ENCODE measurements at places on chromosomes 12 and 14.

DNA sequence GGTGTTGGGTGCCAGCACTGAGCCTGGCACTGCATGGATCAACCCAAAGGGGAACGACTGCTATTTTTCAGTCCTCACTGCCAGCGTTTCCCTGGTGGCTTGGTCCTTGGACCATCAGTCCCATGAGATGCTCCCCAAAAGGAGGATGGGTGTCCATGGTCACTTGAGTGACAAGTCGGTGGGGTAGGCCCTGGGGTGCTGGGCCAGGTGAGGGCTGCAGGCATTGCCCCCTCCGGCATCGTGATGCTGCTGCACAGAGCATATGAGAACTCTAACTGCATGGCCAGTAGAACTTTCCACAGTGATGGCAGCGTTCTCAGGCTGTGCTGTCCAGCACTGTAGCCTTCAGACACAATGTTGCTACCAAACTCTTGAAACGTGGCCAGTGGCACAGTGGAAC is 16.2 kb downstream of the SETD1B start:
- H3K27ac ChIP-seq = no peak overlapping the region
- peaks cover 87% of the 10 kb centered on the region for H3K36me3 ChIP-seq
- no peak for DNase-seq
- no peaks in the 10 kb centered on the region for H3K4me1 ChIP-seq

GRCh38 chr12:113710216-113710615 is 238.5 kb upstream of the LHX5 start:
- H3K27ac ChIP-seq = no peak overlapping the region
- no peak overlapping the region for H3K4me3 ChIP-seq
- H3K4me1 ChIP-seq = no peaks in the 10 kb centered on the region
- H3K36me3 ChIP-seq = no peaks in the 10 kb centered on the region

DNA sequence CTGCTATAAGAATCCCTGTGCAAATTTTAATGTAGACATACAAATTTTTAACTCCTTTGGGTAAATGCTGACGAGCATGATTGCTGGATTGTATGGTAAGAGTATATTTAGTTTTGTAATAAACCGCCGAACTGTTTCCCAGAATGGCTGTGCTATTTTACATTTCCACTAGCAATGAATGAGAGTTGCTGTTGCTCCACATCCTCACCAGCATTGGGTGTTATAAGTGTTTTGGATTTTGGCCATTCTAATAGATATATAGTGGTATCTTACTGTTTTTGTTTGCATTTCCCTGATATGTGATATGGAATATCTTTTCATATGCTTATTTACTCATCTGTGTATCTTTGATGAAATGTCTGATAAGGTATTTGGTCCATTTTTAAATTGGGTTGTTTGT is 23.7 kb downstream of the ETNK1 start:
- H3K4me3 ChIP-seq = no peak overlapping the region
- H3K27me3 ChIP-seq = no peaks in the 10 kb centered on the region
- peaks cover 11% of the 10 kb centered on the region for H3K4me1 ChIP-seq
- peaks cover 24% of the 10 kb centered on the region for H3K36me3 ChIP-seq
- H3K27ac ChIP-seq = no peak overlapping the region

GRCh38 chr12:15707516-15708199 is 81.5 kb downstream of the EPS8 start:
- H3K27ac ChIP-seq = peak overlapping the region; percentile 1
- no peak overlapping the region for H3K4me3 ChIP-seq
- no peak for DNase-seq

- peaks cover 6% of the 10 kb centered on the region for H3K36me3 ChIP-seq
- H3K4me1 ChIP-seq = peaks cover 6% of the 10 kb centered on the region
- H3K27me3 ChIP-seq = no peaks in the 10 kb centered on the region
- peak; percentile 77 for DNase-seq
Observed at GRCh38 chr14:90820958-90821357, 4.7 kb upstream of the TTC7B start.

DNA sequence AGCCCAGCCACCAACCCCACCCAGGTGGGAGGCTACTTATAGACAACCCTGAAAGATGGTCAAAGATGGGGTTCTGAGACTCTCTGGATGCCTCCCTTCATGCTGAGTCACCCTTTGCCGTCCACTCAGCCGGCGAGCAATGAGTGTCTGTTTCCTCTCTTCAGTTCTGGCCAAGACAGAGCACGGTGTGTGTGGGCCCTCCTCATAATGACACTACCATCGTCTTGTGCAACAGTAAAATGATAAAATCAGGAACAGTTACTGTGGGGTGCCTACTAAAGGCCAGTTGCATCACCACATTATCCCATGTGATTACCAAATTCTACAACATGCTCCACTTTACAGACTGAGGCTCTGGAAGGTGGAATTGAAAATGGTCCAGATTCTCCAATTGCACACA is 7.0 kb upstream of the BDKRB1 start:
- H3K4me3 ChIP-seq = peak overlapping the region; percentile 21
- peaks cover 48% of the 10 kb centered on the region for H3K4me1 ChIP-seq
- peak; percentile 95 for DNase-seq
- H3K27me3 ChIP-seq = no peaks in the 10 kb centered on the region
- H3K27ac ChIP-seq = no peak overlapping the region
- no peaks in the 10 kb centered on the region for H3K36me3 ChIP-seq

GRCh38 chr14:70585231-70585630 is 15.2 kb downstream of the MED6 start:
- no peaks in the 10 kb centered on the region for H3K4me1 ChIP-seq
- no peak overlapping the region for H3K27ac ChIP-seq
- peaks cover 82% of the 10 kb centered on the region for H3K36me3 ChIP-seq
- H3K27me3 ChIP-seq = no peaks in the 10 kb centered on the region
- DNase-seq = no peak
- H3K4me3 ChIP-seq = no peak overlapping the region

- H3K27me3 ChIP-seq = no peaks in the 10 kb centered on the region
- no peaks in the 10 kb centered on the region for H3K4me1 ChIP-seq
- no peak for DNase-seq
Observed at GRCh38 chr12:1643043-1643442, 14.0 kb downstream of the WNT5B start.

DNA sequence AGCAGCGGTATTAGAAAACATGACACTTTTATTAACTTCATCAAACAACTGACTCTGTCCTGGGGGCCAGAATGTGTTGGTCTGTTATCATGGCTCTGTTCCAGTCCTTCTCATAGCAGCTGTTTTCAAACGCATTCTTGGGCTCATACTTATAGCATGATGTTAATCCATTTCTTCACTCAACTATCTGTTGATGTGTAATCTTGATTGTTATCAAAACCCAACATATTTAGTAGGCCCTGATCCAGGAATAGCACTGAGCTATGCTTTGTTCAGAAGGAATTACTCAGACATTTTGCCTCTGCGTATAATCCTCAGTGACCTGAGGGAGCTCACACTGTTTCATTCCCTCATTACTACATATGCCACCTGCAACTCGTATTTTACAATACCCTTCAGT is 315.9 kb downstream of the BMP4 start:
- H3K27ac ChIP-seq = no peak overlapping the region
- peaks cover 4% of the 10 kb centered on the region for H3K36me3 ChIP-seq
- no peak for DNase-seq
- no peaks in the 10 kb centered on the region for H3K27me3 ChIP-seq

DNA sequence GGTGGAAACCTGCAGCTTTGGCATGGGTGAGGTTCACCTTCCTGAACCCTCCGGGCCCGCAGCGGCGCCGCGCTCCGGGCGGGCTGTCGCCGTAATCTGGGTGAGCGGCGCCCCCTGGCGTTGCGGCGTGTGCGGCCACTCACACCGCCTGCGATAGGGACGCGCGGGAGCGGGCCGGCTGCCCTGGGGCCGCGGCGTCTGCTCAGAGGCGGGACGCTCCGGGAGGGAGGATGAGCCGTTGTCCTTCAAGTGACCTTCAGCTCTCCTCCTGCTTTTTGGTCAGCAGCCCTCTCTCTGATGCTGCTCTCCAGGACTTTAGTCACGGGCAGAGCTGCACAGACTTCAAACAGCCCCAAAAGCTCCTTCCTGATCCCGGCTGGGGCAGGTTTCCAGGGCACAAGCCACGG is 211.7 kb upstream of the FKBP4 start:
- DNase-seq = peak; percentile 53
- H3K36me3 ChIP-seq = no peaks in the 10 kb centered on the region
- no peak overlapping the region for H3K4me3 ChIP-seq
- H3K4me1 ChIP-seq = no peaks in the 10 kb centered on the region
- no peak overlapping the region for H3K27ac ChIP-seq
- peaks cover 70% of the 10 kb centered on the region for H3K27me3 ChIP-seq

GRCh38 chr12:26537651-26538050 is 295.3 kb downstream of the ITPR2 start:
- H3K36me3 ChIP-seq = no peaks in the 10 kb centered on the region
- H3K27me3 ChIP-seq = no peaks in the 10 kb centered on the region
- no peaks in the 10 kb centered on the region for H3K4me1 ChIP-seq
- no peak overlapping the region for H3K27ac ChIP-seq

- DNase-seq = no peak
- no peak overlapping the region for H3K27ac ChIP-seq
- H3K27me3 ChIP-seq = no peaks in the 10 kb centered on the region
- no peak overlapping the region for H3K4me3 ChIP-seq
- H3K4me1 ChIP-seq = peaks cover 6% of the 10 kb centered on the region
- no peaks in the 10 kb centered on the region for H3K36me3 ChIP-seq
Observed at GRCh38 chr14:32710231-32710671, 228.4 kb upstream of the NPAS3 start.

DNA sequence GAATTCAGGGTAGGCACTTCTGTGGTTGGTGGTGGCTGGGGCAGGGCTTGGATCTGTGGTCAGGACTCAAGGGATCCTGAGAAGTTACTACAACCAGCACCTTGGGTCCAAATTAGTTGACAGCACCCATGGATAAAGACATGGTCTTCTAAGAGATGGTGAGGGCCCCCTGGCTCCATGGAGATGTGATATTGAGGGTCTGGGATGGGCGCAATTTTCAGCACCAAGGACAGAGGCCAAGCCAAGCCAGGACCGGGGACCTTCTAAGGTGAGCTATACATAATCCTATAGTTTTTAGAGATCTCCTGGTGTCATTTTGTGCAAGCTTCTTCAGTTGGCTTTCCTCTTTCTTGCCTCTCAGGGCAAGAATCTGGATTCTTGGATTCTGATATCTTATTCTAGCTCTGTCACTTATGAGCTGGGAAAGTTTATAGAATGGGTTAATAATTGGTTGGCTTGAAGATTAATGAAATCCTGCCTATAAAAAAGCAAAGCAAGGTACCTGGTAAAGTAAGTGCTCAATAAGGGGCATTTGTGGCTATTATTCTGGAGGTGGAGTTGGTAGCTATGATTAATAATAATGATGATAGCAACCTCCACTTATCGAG is 130.1 kb upstream of the LHX5 start:
- no peak overlapping the region for H3K27ac ChIP-seq
- peaks cover 13% of the 10 kb centered on the region for H3K27me3 ChIP-seq
- peak; percentile 14 for DNase-seq
- no peak overlapping the region for H3K4me3 ChIP-seq
- no peaks in the 10 kb centered on the region for H3K36me3 ChIP-seq
- H3K4me1 ChIP-seq = no peaks in the 10 kb centered on the region

DNA sequence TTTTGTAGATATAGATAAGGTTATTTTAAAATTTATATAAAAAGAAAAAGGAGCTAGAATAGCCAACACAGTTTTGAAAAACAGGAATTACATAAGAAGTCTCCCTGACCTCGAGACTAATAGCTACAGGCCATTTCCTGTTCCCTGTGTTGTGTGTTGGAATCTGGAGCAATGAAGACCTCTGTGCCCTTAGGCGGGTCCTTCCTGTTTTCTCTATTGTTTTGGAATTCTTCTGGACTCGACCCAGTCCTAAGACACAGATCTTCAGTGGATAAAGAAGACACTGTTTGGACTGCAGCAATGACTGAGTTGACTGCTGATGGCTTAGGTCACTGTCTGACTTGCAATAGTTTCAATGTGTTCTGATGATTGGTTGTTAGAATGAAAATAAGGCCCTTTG is 26.2 kb downstream of the SNRPF start:
- no peak overlapping the region for H3K27ac ChIP-seq
- no peak overlapping the region for H3K4me3 ChIP-seq
- H3K4me1 ChIP-seq = no peaks in the 10 kb centered on the region
- H3K36me3 ChIP-seq = no peaks in the 10 kb centered on the region

GRCh38 chr12:13843841-13844240 is 137.6 kb downstream of the GRIN2B start:
- peaks cover 19% of the 10 kb centered on the region for H3K27me3 ChIP-seq
- no peaks in the 10 kb centered on the region for H3K36me3 ChIP-seq
- no peaks in the 10 kb centered on the region for H3K4me1 ChIP-seq
- H3K27ac ChIP-seq = no peak overlapping the region

DNA sequence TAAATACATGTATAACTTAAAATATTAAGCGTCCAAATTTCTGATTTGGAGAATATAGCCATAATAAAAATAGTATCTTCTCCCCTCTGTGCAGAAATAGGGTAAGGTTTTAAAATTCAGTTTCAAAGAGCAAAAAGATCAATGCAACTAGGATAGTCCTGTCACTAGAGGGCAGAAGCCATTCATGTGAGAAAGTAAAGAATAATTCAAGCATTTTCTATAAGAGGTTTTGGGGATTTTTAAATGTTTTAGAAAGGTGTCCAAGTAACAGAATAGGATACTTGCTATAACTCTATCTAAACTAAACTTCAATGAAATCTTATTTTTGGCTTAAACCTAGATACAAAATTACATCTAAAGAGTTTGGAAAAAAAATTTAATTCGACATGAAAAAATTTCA is 50.3 kb downstream of the ADAMTS20 start:
- H3K27ac ChIP-seq = no peak overlapping the region
- DNase-seq = peak; percentile 45
- H3K4me1 ChIP-seq = no peaks in the 10 kb centered on the region
- H3K36me3 ChIP-seq = no peaks in the 10 kb centered on the region
- peaks cover 59% of the 10 kb centered on the region for H3K27me3 ChIP-seq
- H3K4me3 ChIP-seq = no peak overlapping the region

DNA sequence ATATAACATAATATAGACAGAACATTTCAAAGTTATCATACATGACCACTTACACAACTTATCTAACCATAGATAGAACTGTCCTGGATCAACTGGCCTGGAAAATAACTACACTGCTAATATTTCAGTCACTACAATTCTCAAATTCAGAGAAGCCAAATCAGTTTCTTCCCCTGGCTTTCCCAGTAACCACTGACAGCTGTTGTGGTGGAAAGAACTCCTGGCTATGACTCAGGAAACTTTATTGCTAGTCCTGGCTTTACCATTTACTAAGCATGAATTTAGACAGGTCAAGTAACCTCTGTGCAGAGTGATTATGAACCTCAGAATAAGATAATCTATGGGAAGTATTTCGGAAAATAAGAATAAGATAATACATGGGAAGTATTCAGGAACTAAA is 244.9 kb upstream of the DIO2 start:
- no peaks in the 10 kb centered on the region for H3K4me1 ChIP-seq
- H3K27me3 ChIP-seq = no peaks in the 10 kb centered on the region
- DNase-seq = no peak
- H3K27ac ChIP-seq = no peak overlapping the region

- H3K27me3 ChIP-seq = peaks cover 18% of the 10 kb centered on the region
- no peak overlapping the region for H3K4me3 ChIP-seq
- H3K4me1 ChIP-seq = no peaks in the 10 kb centered on the region
- no peaks in the 10 kb centered on the region for H3K36me3 ChIP-seq
- H3K27ac ChIP-seq = no peak overlapping the region
Observed at GRCh38 chr12:117538032-117538690, 176.7 kb upstream of the NOS1 start.

Data from MCF 10A (cell line).